ENCODE measurements at places on chromosomes 2 and 18.

DNA sequence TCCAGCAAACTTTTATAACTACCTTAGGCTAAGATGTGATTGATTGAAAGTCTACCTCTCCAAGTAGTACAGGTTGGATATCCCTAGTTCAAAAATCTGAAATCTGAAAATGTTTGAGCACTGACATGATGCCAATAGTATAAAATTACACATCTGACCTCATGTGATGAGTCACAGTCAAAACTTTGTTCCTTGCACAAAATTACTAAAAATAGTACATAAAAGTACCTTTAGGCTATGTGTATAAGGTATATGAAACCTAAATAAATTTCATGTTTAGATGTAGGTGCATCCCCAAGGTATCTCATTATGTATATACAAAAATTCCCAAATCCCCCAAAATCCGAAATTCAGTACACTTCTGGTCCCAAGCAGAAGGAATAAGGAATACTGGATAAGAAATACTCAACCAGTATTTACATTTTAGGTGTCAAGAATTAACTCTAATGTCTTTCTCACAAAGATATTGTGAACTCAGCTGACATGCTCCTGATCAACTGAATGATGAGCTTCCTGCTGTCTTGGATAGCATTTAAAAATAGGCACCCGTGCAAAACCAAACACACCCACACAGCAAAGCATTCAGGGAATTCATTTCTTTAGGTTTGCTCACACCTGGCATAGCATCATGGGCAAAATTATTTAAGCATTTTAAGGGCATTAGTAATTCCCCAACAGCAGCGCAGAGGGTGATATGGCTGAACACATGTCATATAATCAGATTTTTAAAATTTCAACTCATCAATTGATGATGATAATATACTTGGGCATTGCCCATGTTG, 497.4 kb upstream of the MEIS1 start:
- no peak for DNase-seq

DNA sequence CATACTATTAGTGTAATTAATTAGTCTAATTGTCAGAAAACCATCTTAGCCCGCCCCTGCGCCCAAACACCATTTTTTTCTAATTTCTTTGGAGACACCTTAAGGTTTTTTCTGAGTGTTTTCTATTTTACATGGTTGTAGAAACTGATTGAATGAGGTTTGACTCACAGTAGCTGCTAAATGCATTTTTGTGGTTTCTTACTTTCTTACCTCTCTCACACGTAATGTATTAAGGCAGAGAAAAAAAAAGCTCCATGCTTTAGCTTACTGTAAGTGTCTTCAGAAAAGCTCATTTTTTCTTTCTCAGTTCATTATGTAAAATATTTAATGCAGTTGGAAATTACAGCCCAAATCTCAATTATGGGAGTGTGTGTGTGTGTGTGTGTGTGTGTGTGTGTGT, 548.5 kb upstream of the LRRTM4 start:
- DNase-seq, result no peak

- no peak for DNase-seq
Measured at GRCh38 chr2:7358865-7359447, 441.7 kb downstream of the RNF144A start.

GRCh38 chr2:3126911-3127621, 250.6 kb downstream of the EIPR1 start:
- DNase-seq, result no peak

DNA sequence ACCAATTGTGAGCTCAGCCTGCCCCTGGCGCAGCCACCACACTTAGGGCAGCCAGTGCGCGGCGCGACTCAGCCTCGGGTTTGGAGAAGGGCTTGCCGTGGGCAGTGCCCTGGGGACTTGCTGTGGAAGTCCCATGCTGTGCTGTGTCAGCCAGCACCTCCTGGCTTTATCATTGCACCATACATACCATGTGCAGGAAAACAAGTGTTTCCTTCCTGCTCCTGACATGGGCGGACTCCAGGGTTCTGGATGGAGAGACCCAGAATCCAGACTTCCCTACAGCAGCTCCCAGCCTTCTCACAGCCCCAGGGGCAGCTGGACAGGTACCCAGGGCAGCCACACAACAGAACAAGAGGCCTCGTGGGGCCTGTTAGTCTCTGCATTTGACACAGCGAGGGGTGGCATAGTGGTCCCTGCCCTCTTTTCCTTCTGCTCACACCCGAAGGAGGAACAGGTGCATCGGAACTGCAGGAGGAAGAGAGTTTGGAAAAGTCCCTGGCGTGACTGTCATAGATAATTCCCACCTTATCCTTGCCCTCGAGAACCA, 54.2 kb downstream of the SDC1 start:
- no peak for DNase-seq

All from NCI-H446 treated with DMSO at 0.1 percent for 48 hours (cell line).